Fibroblast of skin of right quadriceps (primary cell): ENCODE measurements at places on chromosomes 1 and 21.
A peak's percentile ranks its signal among the peaks of the same experiment; 100 is the strongest.

DNA sequence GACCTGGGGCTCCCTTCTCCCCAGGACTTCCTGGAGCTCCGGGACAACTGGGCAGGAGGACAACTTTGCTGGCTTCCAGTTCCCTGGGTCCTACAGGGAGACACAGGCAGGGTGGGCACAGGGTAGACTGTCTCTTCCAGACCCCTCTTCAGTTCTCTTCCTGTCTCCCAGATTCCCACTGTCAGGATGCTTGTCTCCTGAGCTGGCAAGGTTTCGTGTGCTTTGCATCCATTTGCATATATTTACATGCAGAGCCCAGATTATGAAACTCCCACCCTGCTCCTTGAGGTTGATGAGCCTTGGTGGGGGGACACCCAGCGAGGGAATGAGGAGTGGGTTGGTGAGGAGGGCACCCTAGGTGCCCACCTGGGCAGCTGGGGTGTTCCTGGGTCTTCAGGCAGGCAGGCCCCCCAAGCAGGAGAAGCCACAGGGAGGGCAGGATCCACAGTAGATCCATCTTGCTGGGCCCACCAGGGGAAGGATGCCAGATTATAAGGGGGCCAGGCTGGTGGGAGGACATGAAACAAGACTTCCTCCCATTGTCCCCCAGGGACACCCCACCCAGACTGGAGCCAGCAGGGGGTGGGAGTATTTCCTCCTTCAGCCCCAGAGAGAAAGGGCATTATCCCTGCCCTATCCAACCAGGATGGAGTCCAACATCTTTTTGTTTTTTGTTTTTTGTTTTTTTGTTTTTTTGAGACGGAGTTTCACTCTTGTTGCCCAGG, at the start of gene FCN3:
TSS of gene FCN3 (minus strand) at position 463 of the 725 bp plus-strand sequence. CDS start at position 457, 6 bp downstream.
- no peak for DNase-seq

GRCh38 chr21:45264912-45265515, 22.7 kb downstream of the POFUT2 start:
- no peak for DNase-seq

DNA sequence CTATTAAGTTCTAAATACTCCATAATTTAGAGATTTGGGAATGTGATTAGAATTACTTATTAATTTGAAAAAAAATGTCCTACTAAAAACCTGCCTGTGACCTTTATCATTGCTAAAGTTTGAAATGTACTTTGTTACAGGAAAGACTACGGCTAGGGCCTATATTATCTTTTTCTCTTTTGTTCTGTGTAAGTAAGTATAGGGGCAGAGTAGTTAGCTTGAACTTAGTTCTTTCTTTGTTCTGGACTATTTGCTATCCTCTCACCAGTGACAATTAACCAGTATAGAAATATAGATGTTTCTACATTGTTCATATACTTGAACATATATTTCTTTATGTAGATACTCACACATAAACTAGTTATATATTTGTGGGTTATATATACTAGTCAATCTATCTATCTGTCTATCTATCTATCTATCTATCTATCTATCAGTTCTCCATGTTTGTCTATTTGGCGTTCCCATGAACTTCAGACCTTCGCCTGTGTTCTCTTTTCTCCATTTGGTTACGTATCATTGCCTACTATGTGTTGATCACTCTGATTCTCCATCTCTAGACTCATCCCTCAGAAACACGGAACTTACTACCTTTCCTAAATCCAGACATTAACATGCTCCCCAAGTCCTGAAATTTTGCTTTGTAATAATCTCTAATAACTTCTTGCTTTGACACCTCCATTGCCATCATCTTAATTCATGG, 3.3 kb downstream of the PTPRC start:
- DNase-seq, result no peak

GRCh38 chr1:94832446-94832845, 12.3 kb downstream of the SLC44A3 start:
- DNase-seq, result peak; percentile 13

DNA sequence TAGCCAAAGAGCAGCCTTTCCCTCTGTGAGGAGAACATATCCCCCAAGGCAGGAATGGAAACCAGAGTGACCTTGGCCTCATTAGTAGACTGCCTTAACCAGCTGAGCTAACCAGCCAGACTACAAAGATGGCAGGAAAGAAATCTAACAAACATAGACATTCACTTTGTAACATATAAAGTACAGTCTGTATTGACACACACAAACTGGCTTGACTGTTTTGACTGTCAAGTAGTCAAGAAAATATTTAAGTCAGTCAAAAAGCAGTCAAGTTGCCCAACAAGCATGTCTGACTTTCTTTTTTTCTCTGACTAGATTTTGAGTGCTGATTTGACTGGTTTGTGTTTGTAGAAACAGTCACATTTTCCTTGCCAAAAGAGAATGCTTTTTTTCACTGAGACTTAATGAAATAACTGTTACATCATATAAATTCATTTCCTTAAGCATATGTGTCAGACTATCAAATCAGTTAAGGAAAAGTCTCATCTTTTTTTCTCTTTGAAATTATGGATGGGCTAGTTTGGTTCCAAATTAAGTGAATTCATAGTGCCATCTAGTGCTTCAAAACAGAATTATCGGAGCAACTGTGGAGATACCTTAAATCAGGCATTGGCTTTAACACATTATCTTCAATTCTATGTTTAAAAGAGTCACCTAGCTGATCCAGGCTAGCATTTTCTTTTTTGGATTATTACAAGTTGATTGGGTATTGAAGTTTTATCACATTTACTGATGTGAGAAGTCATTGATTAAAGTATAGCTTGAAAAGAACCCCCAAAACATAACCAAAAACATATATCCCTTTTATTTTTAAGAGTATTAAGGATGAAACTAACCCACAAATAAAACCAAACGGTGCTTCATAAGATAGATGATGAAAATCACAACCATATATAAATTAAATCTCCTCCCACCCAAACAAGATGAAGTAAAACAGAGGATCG, 75.0 kb downstream of the ATP6V1G3 start:
- peak; percentile 86 for DNase-seq

- DNase-seq, result no peak
These were observed 59.1 kb downstream of the APCS start for GRCh38 chr1:159646687-159647086.
